ENCODE measurements at places on chromosomes 13 and 19.

- no peak for DNase-seq
Measured at GRCh38 chr19:4018140-4018613, 10.6 kb downstream of the PIAS4 start.

GRCh38 chr13:99289271-99289670 lies 17.9 kb downstream of the GPR183 start:
- no peak for DNase-seq

- DNase-seq = no peak
Measured at GRCh38 chr13:29746148-29746677, 104.2 kb downstream of the UBL3 start.

GRCh38 chr13:42492372-42492920 lies 81.5 kb upstream of the TNFSF11 start:
- DNase-seq = no peak

DNA sequence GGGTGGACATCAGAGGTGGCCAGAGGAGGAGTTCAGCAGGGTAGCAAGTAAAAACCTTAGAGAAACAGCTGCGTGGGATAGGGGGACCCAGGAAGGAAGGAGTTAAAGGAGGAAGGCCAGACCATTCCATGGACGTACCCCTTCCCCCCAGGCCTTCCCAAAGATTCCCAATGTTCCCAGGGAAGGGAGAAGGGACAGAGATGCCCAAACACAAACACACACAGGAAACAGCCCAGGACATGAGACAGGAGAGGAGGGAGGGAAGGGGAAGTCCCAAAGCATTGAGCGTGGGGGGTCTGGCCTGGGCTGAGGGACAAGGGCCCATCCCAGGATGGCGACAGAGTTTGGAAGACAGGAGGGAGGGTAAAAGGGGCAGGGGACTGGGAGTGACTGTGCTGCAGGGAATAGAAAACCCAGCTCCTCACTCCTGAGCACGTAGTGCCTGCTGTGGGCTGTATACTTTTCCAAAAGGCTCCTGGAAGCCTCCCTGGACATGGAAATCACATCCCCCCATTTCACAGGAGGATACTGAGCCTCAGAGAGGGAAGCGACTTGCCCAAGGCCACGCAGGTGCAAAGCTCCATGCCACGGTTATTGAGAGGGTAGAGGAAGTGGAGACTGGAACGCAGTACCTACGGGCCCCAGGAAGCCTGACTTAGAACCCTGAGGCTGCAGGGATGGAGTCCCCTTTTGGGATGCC lies 1.1 kb downstream of the SYDE1 start:
- no peak for DNase-seq

- DNase-seq = no peak
Measured at GRCh38 chr13:46665248-46665632, 112.3 kb downstream of the LRCH1 start.

GRCh38 chr13:20911037-20911436 lies 8.5 kb upstream of the XPO4 start:
- DNase-seq = no peak

DNA sequence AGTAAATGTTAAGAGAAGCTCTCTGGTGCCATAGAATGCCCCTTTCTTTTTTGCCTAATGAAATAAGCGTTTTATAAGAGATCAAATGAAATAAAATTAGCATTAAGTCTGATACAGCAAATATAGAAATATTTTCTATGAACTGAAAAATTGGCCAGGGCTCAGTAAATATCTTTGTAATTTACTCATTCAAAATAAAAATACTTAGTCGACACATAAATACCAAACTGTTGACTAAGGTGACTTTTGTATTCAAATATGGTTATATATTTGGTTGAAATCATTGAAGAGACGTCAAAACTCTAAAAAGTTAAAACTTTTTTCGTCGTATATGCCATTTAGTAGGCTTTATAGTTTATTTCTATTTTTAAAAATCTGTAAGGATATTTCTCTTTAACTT lies 25.6 kb downstream of the IPO5 start:
- no peak for DNase-seq

DNA sequence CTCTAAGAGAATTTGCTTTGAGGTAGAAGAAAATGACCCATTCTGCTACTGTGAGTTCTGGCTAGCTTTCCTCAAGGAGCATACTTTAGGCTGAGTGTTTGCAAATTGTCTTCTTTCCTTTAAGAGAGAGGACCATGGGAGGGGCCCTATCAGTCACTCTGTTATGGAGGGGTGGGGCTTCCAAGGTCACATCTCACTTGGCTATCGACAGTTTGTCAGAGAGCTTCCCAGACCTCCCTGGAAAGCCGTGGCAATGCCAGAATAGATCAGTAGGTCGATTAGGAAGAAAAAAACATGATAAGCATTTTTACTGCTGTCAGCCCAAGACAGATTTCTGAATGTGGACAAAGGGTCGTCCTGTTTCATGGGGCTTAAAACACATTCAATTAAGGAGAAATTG lies 93.3 kb downstream of the OXGR1 start:
- no peak for DNase-seq

- no peak for DNase-seq
Measured at GRCh38 chr13:30859326-30859725, 46.7 kb upstream of the MEDAG start.

- no peak for DNase-seq
Measured at GRCh38 chr13:97567510-97568243, 133.7 kb downstream of the RAP2A start.

- no peak for DNase-seq
Measured at GRCh38 chr13:42815681-42816080, 34.3 kb downstream of the FAM216B start.

DNA sequence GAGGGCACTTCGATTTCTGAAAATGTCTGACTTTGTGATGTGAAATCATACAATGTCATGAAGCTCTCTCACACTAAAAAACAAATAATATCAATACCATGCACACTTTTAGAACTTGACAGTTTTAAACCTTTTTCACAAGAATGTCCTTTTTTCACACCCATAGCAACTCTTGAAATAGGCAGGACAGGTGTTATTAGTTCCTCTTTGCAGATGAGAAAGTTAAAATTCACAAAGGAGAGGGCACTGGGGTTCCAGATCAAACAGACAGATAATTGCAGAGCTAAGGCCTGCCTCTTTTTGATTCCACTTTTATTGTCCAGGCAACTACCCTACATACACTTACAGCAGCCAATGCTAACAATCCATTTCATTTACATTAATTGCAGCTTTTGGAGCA lies 142.8 kb downstream of the KLF12 start:
- no peak for DNase-seq

DNA sequence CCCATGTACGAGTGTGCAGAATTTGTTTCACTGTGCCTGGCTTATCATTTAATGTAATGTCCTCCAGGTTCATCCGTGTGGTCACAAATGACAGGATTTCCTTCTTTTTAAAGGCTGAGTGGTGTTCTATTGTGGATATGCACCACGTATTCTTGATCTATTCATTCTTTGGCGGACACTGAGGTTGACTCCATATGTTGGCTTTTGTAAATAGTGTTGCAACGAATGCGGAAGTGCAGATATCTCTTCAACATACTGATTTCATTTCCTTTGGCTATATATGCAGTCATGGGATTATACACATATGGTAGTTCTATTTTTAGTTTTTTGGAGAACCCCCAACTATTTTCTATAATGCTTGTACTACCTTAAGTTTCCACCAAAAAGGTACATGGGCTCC lies 13.0 kb downstream of the OR7A5 start:
- DNase-seq = no peak

- no peak for DNase-seq
Measured at GRCh38 chr13:54232700-54233099, 1204.1 kb downstream of the OLFM4 start.

- DNase-seq = no peak
Measured at GRCh38 chr19:9885077-9885552, 50.0 kb downstream of the PIN1 start.
